ENCODE measurements at places on chromosomes 11 and 22. TPM values are rescaled to one million over a fixed set of nuclear protein-coding genes. Genes with fewer than 3 reads are reported as not detected.

DNA sequence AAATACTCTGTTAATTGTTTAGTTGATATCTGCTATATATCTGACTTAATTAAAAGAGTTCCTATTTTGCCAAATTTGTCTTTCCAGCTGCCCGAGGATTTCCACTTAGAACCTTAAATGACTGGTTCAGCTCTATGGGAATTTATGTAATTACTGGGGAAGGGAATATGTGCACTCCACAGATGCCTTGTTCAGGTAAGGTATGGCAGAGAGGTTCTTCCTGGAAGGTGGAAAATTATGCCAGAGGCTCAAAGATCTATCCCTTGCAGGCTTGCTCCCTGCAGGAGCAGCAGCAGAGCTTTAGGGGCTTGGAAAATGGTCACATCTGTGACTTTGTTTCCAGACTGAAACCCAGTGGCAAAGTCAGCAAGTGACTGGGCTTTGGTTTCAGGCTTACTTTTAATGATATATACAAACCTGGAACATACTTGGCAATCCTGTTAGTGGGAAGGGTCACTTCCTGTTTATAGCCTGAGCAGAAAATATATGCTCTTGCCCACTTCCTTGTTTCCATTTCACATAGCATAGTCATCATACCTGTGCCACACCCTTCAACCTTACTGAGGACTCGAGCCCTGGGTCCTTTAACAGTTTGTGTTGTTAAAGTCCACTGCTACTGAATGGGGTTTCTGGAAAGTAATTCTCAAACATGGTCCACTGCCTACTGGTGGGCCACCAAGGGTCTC, 23.7 kb downstream of the WBP2NL start:
- no peak for DNase-seq
- H3K4me3 ChIP-seq: no peak overlapping the region
- no peaks in the 10 kb centered on the region for H3K36me3 ChIP-seq
- H3K27ac ChIP-seq: no peak overlapping the region
- H3K27me3 ChIP-seq: no peaks in the 10 kb centered on the region

DNA sequence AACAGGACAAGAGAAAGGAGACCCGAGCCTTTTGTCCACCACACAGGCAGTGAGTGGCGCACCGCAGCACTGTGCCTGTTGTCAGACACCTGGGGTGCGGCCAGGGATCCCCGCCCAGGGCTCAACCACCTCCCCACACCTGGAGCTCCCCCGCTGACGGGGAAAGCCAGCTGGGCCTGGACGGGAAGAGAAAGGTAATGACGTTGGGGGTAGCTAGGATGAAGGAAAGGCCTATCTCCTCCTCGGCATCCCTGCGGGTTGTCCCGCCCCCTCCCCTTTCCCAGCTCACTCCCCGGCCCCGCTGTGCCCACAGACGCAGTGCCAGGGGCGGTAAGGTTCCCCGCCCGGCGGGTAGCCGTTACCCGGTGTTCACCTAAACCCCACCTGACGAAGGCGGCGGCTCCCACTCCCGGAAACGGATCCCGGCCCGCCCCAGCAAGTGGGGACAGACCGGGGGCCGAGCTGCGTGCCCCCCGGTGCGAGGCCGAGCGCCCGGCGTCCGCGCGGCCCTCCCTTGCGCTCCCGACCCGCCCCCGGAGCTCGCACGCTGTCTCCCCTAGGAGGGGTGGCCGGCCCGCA, 495 bp downstream of the HYOU1 start:
- H3K4me3 ChIP-seq: peak overlapping the region; percentile 99
- DNase-seq: no peak
- peaks cover 35% of the 10 kb centered on the region for H3K36me3 ChIP-seq
- no peaks in the 10 kb centered on the region for H3K27me3 ChIP-seq
- peaks cover 24% of the 10 kb centered on the region for H3K4me1 ChIP-seq

DNA sequence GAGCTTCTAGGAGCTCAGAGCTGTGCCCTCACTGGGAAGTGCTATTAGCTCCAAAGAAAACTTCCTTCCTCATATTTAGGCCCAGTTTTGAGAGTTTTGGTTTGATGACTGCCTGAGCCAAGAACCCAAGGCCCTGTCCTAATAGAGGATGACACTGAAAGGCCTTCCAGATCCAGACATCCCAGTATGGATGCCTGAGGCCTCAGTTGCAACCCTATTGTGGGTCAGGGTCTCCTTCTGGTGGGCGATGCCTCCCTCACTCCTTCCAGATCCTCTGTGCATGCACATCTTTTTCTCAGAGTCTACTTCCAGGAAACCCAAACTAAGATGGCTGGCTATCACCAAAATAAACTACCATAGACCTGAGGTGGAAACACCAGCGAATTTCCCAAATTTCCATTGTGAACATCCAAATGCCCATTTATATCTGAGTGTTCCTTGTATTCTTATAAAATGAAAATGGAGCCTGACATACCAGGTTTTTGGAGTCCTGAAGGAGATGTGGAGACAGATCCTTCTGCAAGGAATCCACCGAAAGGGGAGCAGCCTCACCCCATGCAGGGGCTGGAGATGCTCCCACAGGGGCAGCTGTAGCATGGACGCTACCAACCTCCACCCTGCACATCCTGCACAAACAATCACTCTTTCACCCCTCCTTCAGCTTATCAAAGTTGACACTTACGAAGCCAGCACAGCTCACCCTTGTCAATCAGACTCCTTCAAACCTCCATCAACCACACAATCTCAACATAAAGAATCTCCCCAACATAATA, 61.1 kb downstream of the GGTLC2 start:
- H3K4me1 ChIP-seq: no peaks in the 10 kb centered on the region
- no peak overlapping the region for H3K27ac ChIP-seq
- no peaks in the 10 kb centered on the region for H3K27me3 ChIP-seq
- no peak overlapping the region for H3K4me3 ChIP-seq
- DNase-seq: no peak
- no peaks in the 10 kb centered on the region for H3K36me3 ChIP-seq

LRRC51 gene
- total RNA-seq: 12.6 TPM

Measured in upper lobe of left lung (tissue), 6 donors.